Astrocyte of the cerebellum (primary cell): ENCODE measurements at places on chromosomes 6 and 20.

- DNase-seq: no peak
Observed at GRCh38 chr6:87789198-87789899, 87.3 kb upstream of the AKIRIN2 start.

- DNase-seq: no peak
Observed at GRCh38 chr6:125939026-125939425, 17.5 kb upstream of the HINT3 start.

GRCh38 chr20:54134445-54135220, 39.2 kb downstream of the CYP24A1 start:
- DNase-seq: no peak

- no peak for DNase-seq
Observed at GRCh38 chr20:12358006-12358654, 440.4 kb downstream of the BTBD3 start.

GRCh38 chr6:46655803-46656202, 3.0 kb downstream of the SLC25A27 start:
- DNase-seq: no peak
